CD4-positive, alpha-beta T cell treated with Interferon gamma for 1 hour (primary cell): ENCODE measurements at places on chromosomes 7 and 10.

GRCh38 chr10:114094795-114095194 is 51.1 kb downstream of the ADRB1 start:
- no peak for DNase-seq

DNA sequence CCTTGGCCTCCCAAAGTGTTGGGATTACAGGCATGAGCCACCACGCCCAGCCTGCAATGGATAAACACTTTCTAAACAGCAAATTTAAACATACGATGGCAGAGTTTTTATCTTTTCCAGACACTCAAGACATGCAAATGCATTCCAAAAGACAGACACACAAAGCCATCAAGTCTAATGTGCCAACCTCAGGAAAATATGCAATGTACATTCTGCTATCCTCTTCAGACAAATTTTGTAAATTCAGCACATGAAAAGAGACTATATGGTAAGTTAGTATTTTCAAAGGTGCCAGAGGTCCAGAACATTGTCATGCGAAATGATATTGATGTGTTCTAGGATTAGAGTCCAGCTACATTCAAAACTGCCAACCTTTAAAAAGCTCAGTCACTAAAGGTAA is 19.8 kb downstream of the HACD1 start:
- DNase-seq = no peak

DNA sequence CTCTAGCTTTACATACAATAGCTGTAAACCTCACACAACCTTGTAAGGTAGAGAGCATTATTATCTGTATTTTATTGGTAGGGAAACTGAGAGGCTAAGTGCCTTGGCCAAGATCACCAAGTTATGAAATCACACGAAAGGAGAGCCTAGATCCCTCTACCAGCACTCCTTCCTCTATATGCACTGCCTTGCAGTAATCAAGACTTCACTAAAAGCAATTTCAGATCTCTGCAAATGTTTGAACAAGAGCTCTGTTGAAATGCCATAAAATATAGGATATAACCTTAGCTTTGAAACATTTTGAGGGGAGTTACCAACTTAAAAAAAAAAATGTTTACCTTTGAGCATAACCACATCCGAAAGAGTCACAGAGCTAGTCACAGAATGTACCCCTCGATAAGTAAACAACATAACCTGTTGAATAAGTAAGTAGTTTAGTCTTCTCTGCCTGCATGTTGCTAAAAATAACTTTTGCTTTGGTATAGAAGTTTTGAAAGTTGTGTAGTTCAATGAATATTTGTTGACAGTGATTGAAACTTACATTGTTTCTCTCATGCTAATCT is 709.4 kb downstream of the AUTS2 start:
- DNase-seq = no peak

DNA sequence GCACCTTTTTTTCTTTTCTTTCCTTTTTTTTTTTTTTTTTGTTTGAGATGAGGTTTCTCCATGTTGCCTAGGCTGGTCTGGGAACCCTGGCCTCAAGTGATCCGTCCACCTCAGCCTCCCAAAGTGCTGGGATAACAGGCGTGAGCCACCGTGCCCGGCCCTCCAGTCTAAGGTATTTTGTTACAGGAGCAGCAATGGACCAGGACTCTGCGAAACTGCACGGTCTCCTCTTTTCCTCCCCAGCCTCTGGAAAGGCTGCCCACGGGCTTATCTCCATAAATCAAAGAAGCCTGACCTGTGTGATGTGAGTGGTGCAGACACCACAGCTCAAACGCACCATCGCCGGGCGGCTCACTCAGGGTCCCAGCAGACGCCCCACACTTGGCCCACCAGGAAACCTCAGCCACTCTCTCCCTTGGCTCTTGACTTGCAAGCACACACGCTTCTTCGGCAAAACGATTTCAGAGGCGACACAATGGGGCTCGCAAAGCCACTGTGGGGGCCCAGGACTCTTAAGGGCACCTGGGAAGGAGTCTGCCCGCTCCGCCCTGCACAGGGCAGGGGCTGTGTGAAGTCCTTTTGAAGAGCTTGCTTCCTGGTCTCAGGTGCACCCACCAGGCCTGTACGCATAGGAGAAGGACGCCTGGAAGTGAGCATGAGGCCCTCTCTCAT is 20.6 kb downstream of the WDR86 start:
- DNase-seq = no peak

- no peak for DNase-seq
Observed at GRCh38 chr7:9022456-9022855, 589.0 kb downstream of the NXPH1 start.

- peak; percentile 39 for DNase-seq
Observed at GRCh38 chr7:131100357-131101054, 227.2 kb upstream of the MKLN1 start.

DNA sequence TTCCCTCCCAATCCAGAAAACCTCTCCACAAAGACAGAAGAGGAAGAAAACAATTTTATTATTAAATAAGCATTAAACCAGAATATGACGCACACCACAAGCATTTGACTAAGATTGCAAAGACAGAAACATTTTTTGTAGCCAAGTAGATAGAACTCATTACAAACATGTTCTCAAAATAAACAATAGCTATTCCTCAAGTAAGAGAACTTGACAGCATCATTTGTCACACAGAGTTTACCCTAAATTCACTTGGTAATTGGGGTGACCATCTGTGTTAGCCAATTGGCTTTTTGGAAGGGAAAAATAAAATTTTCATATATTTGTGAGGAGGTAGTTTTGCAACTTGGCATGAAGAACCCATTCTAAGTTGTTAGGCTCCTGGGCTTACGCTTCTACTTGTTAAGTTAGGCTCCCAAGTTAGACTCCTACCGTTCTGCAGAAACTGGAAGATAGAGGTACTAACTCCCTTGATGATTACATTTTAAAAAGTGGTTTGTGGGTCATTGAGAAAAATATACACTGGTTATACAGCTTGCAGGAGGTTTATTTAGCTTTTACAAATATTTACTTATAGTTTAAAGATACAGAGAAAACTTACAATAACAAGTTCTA is 618.6 kb upstream of the CNTNAP2 start:
- DNase-seq = no peak

DNA sequence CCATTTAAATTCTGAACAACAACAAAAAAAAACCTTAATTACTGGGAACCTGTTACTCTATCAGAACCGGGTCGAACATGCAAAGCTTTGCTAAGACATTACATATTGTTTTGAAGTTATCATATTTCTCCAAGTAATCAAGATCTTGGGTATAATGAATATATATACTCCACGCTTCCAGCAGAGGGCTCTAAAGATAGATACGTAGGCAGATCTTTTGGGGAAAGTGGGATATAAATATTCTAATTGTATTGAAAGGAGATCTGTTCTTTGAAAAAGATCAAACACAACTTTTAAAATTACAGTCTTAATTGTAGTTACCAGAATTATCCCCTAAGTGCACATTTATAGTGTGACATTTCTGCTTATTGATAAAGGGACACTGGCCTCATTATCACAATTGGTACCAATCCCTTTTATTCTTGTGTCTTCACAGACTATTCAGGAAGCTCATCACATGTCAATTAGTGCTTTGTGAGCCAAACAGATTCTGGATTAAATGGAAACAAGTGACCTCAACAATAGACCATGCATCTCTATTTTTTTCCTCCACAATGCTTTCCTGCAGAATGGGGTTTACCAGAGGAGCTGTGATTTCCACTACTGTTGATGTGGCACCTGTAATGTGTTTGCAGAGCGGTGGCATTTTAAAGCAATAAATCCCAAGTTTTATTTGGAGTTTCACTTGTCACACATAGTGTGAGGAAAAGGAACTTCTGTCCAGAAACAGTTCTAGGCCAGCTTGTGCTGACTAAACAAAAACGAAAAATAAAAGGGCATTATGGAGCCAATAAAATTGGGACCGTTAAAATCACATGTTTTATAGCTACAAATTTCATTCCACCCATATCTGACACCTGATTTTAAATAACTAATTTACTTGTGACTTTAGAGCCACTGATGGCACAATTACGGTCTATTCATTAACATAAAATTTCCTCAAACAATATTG is 122.4 kb downstream of the CTTNBP2 start:
- no peak for DNase-seq

GRCh38 chr7:154232700-154233099 is 180.5 kb downstream of the DPP6 start:
- DNase-seq = no peak

- peak; percentile 38 for DNase-seq
Observed at GRCh38 chr10:17454161-17455014, at the start of gene ST8SIA6. ST8SIA6 (minus strand) TSS chr10:17454595; CDS start chr10:17454255, 340 bp downstream.

- DNase-seq = peak; percentile 38
Observed at GRCh38 chr10:124740369-124741280, 3.6 kb downstream of the FAM53B start.

DNA sequence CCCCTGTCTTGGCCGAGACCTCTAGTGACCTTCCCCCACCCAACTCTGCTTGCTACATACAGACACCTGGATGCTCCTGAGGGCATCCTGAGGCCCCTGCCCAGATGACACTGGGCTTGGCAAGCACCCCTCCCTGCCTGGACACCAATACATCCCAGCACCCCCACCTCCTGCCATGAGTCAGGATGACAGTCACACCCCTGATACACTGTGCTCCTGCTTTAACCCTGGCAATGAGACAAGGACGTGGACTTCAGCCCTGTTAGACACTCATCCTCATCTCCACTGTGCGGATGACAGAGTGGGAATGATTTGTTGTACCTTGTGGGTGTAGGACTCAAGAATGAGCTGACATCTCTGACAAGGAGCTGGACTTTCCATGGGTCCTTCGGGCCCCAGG is 186.3 kb upstream of the ADCY1 start:
- DNase-seq = no peak

DNA sequence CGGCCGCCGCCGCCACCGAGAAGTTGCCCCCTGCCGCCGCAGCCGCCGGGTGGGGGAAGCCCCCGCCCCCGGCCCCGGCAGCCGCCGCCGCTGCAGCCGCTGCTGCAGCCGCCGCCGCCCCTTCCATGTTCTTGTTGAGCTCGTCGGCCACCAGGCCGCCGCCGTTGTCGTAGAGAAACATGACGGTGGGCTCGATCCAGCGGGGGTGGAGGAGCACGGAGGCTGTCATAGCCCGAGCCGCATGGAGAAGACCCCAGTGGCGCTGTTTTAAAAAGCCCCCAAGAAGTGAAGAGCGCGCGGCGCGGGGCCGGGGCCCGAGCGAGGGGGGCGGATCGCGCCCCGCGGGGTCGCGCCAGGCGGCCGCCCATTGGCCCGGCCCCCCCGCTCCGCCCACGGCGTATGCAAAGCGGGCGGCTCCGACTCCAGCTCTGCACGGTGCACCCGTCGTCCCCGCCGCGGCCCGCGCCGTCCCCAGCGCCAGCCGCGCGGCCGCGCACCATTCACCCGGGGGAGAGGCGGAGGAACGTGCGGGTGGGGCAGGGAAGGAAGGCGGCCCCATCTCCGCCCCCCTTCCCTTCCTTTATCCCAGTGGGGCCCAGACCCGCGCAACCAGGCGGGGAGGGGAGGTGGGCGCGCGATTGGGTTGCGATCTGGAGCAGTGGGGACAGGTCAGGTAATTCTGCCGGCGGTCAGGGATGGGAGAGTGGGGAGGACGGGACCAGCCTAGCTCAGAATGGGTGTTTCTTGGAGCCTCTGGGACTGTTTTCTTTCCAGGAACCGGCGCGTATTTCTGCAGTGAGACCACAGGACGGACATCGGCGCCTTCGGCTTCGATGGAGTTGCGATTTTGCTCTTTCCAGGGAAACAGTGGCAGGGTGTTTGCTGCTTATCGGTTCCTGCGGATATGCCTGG is at the start of gene HOXA13:
HOXA13 (minus strand) TSS at position 243 of the 912 bp plus-strand sequence; CDS start at position 229, 14 bp downstream.
- DNase-seq = no peak
